ENCODE measurements at places on chromosomes 13 and 19.

DNA sequence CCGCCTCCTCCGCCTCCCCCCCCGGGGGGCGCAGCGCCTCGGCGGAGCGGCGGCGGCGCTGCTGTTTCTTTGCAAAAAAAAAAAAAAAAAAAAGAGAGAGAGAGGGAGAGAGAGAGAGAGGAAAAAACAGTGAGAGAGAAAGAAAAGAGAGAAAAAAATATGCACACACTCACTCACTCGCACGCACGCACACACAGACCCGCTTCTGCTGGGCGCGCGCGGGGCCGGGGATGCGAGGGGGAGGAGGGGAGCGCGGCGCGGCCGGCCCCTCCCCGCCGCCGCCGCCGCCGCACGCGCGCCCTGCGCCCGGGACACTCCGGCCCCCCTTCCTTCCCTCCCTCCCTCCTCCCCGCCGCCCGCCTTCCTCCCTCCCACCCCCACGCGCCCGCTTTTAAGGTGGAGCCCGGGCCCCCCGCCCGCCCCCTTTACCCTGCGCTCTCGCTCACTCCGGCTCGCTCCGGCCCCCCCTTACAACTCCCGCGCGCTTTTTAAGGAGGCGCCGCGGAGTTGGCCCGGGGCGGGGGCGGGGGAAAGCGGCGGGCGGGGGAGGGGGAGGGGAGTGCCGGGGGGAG is at the start of gene SAMD1:
SAMD1 (minus strand) TSS at position 243 of the 572 bp plus-strand sequence.
- peak; percentile 63 for DNase-seq

GRCh38 chr13:41054212-41054877 is 7.0 kb upstream of the WBP4 start:
- DNase-seq, result peak; percentile 73

DNA sequence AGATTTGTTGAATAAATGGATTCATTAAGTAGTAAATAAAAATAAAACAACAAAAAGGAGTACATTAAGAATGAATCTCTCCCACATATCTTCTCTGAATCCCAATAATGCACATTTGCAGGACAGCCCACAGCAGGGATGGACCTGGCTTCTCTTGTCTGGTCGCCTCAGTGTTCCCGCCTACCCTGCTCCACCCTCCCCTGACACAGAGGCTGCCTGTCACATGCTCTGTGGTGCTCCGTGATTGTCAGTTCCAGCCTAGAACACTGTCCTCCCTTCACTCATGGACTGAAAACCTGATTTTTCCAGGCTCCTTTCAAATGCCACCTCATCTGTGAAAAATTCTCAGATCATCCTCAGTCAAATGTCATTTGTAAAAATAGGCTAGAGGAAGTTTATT is 94.5 kb upstream of the GPR12 start:
- DNase-seq, result no peak

GRCh38 chr19:13127811-13128575 is 9.9 kb downstream of the NACC1 start:
- no peak for DNase-seq

- DNase-seq, result no peak
These were observed 5.3 kb downstream of the SBNO2 start for GRCh38 chr19:1168572-1169410.

DNA sequence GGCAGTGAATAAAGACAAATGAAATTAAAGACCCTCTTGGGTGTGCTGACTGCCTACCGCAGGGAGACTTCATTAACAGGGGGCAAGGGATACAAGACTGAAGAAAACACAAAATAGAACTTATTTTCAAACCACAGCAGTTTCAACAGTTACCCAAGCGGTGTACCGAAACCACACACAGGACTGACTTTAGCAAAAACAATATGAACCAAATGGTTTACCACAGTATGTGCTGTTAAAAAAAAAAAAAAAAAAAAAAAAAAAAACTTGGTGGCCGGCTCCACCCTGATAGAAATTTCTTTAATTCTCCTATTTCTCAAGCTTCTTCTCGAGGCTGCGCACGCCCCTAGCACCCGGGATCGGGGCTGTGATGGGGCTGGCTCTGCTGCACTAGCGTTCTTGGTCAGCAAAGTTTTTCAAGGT is 42.6 kb downstream of the KLF2 start:
- peak; percentile 32 for DNase-seq

GRCh38 chr13:42022796-42023493 is 25.5 kb upstream of the DGKH start:
- DNase-seq, result no peak

GRCh38 chr13:32316501-32316900 is 1.2 kb downstream of the BRCA2 start:
- peak; percentile 53 for DNase-seq

GRCh38 chr19:18108897-18109296 is 11.3 kb downstream of the MAST3 start:
- DNase-seq, result no peak

DNA sequence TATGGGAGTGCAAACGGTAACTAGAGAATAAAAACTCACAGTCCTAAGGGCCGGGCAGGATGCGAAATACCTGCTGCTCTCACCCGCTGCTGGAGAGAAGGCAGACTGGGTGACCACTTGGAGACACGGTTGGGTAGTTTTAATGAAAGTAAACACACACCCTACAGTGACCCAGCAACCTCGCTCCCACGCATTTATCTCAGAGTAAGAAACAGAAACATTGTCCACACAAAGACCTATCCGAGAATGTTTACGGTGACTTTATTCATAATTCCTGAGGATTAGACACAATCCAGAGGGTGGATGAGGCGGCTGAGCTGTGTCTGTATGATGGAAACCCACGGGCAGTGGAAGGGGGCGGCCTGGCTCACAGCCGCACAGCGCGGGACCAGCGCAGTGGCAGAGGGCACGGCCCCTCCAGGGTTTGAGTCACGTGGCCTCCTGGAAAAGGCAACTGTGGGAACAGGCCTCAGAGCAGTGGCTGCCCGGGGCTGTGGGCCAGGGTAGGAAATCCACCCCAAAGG is 73.5 kb upstream of the C13orf46 start:
- DNase-seq, result no peak

GRCh38 chr19:35642798-35643254 is 1.3 kb downstream of the ETV2 start:
- no peak for DNase-seq

DNA sequence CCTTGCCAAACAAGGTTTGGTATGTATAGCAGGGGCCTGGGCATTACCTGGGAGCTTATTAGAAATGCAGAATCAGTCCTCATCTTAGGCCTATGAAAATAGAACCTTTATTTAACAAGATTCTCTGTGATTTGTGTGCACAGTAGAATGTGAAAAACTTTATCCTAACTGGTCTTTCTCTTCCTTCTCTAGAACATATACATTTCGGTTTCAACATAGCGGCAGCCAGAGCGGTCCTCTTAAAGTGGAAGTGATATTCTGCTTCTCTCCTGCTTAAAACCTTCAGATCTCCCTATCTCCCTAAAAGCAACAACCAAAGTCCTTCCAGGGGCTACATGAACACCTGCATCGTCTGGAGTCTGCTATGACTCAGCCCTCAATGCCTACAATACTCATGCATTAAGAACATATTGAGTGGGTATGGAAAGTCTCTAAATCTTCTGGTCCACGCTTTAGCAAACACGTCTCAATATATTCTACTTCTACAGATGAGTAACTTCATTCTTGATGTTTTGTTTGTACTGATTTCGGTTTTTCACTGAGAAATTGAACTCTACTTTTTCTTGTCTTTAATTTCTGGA is 84.5 kb downstream of the SPRY2 start:
- no peak for DNase-seq

DNA sequence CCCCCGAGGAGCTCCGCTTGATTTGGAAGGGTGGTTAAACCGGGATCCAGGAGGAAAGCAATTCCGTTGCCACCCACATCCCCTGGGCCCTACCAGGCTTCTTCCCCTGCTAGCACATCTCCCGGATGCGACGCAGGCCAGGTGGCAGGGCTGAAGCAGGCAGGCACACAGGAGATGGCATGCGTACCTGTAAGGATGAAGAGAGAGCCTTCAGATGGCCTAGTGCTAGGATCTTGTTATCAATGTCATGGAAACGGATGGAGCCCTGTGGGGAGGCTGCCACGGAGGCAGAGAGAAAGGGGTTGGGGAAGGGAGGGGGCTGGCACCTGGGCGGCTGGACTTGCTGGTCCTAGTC is 8.5 kb upstream of the SOX1 start:
- no peak for DNase-seq

- DNase-seq, result no peak
These were observed 2660.1 kb upstream of the PCDH20 start for GRCh38 chr13:64075543-64076271.

DNA sequence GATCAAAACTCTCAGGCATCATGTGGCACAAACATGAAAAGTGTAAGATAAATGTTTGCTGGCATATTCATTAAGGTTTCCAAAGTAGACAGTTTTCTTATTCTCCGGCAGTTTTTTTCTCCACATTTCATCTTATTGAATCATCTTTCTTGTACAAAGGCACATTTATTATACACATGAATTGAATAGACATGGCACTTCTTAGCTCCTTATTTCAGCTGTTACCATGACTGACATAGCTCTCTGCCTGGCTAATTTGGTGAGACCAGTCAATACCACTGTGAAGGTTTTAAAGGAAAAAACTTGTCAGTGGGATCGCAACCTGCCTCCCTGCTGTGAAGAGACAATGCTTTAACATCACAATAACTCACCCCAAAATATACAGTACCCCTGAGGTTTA is 285.0 kb upstream of the PCDH20 start:
- no peak for DNase-seq

GRCh38 chr19:35161434-35161743 is 6.9 kb downstream of the FXYD5 start:
- DNase-seq, result no peak

- no peak for DNase-seq
These were observed 61.0 kb upstream of the F7 start for GRCh38 chr13:113044391-113045114.

DNA sequence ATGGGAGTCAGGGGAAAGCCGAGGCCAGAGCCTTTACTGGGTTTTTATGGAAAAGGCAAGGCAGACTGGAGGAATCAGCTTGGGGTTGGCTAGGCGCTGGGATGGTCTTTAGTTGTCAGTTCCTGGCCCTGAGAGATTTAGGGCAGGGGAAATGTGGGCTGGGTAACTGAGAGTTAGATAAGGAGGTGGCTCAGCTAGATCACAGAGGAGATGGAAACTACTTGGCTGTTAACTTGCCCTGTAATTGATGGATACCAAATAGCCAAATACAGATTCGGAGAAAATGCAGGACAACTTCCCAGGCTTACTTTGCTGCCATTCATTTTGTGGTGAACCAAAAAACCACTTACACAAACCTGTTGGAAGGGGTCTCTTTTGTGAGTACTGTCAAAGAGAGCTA is 54.0 kb downstream of the LRCH1 start:
- DNase-seq, result no peak

- no peak for DNase-seq
These were observed 5.7 kb upstream of the PEX11G start for GRCh38 chr19:7494416-7495098.

DNA sequence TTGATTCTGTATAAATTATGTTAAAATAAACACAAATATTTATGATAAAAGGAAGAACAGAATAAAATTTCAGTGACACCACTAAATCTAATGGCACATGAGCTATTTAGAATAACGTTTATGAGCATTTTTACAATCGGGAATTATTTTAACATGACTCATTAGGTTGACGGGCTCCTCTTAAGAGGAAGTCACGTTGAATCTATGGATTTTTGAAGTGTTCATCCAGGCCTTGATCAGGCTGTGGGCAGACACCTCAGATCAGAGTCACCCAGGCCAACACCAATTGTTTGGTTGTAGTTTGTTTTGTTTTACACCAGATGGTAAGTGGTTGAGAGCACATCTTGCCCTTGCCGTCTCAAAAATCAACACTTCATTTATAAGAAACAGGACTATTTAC is 257.8 kb downstream of the FOXO1 start:
- no peak for DNase-seq

DNA sequence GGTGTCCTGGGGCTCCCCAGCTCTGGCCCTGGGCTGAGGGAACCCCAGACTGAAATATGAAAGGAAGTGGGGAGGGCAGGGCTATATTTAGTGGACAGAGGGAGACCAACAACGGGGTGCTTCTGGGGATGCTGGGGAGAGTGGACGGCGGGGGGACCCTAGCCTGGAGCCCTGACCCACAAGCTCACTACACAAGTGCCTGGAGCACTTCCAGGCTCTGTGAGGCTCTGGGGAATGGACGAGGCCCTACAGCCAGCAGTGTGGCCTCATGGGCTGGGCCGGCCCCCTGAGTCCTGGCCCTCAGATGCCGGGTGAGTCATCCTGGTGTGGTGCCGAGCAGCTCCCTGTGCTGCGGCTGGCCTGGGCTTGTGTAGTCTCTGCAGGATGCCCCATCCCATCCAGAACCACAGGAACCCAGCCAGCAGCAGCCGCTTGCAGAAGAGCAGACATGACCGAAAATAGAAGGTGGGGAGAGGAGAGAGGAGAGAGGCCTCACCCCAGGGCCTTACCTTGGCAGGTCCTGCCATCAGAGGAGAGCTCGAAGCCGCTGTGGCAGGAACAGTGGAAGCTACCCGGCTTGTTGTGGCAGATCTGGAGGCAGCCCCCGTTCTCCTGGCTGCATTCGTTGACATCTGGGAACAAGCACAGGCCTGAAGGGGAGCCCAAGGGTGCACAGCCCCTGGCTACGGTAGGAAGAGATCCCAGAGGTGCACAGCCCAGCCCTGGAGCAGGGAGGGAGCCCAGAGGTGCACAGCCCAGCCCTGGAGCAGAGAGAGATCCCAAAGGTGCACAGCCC is 26.1 kb downstream of the GAS6 start:
- no peak for DNase-seq

GRCh38 chr19:6480848-6481415 is 655 bp downstream of the DENND1C start:
- no peak for DNase-seq

- peak; percentile 64 for DNase-seq
These were observed 1171.3 kb downstream of the EFNB2 start for GRCh38 chr13:105364191-105364590.

DNA sequence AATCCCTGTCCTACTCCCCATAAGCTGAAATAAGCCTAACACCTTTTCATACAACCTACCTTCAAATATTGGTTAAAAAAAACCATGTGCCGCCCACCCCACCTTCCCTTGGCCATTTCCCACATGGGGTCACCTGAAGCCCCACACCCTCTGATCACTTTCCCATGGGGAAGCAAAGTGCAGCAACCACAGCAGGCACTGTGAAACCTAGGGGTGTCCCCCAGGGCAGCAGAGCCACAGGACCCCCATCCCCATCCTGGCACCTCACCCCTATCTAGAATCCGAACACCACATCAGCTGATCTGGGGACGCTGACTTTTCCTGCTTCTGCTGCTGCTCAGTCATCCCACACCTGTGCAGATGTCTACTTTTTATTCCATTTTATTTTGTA is 19.9 kb downstream of the CEACAM21 start:
- no peak for DNase-seq
